ENCODE measurements at places on chromosomes 13 and 19.

GRCh38 chr13:47005756-47006414 lies 109.0 kb upstream of the HTR2A start:
- no peak for DNase-seq

- DNase-seq = no peak
Observed at GRCh38 chr19:55013596-55013995, 24.5 kb downstream of the GP6 start.

GRCh38 chr13:48790199-48790598 lies 136.5 kb downstream of the CYSLTR2 start:
- DNase-seq = no peak

GRCh38 chr19:31546205-31546960 lies 197.1 kb upstream of the TSHZ3 start:
- no peak for DNase-seq

DNA sequence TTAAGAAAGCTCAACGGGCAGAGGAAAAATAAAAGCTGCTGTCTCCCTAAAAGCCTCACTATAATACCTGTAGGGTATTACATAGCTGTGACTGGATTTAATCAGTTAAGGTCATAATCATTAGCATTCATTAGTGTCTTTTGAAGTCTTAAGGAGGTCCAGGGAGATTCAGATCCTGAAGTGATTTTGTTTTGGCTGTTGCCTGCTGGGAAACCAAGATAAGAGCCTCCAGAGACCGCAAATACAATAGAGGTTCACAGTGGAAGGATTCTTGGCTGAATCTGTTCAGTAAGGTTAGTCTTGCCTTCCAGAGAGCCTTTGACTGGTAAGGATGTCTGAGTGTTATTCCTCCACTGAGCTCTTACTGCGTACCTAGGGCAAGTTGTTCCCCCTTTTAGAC lies 54.0 kb upstream of the TNFRSF19 start:
- no peak for DNase-seq

GRCh38 chr13:92668157-92668556 lies 558.5 kb upstream of the GPC6 start:
- no peak for DNase-seq

DNA sequence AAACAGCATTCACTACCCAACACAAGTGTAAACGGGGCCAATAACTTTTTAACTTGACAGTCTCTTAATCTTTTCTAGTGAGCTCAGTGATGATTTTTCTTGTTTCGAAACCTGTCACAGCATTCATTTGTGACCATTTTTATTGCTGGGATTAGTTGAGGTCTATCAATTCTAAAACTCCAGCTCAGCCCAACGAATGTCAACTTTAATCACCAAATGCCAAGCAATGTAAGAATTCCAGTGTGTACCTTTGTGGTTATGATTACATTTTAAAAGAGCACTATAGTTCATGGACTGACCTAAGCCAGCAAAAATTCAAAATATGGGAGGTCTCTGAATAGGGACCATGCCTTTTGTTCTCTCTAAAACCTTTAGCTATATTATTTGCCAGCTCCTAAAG lies 694.3 kb upstream of the SGCG start:
- no peak for DNase-seq

GRCh38 chr19:7911508-7912143 lies 3.0 kb upstream of the TGFBR3L start:
- no peak for DNase-seq

DNA sequence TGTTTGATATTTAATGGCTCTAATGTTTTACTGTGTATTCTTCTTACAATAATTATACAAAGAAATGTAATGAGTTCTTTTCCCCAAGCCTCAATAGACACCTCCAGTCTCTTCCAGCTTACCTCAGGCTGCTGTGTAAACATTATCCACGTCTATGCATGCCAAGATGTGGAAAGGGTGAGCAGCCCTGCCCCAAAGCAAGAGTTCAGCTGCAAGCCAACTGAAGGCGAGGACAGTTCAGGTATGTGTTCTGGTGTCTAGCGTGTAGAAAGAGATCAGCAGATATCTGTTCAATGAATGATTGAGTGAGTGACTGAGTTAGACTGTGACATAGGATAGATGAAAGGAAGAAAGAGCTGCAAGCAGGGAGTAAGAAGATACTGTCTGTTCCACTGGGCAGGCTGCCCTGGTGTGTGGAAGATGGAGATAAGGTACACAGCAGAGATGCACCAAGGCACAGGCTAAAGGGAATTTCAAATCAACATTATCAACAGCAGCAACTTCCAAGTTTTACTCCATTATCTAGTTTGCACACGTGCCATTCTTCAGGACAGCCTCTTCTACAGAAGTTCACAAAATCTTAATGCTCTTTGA lies 66.0 kb downstream of the LATS2 start:
- DNase-seq = no peak

- DNase-seq = no peak
Observed at GRCh38 chr13:75010941-75011340, 471.0 kb downstream of the TBC1D4 start.

GRCh38 chr19:18388100-18388959 lies 2.4 kb downstream of the GDF15 start:
- DNase-seq = peak; percentile 86

DNA sequence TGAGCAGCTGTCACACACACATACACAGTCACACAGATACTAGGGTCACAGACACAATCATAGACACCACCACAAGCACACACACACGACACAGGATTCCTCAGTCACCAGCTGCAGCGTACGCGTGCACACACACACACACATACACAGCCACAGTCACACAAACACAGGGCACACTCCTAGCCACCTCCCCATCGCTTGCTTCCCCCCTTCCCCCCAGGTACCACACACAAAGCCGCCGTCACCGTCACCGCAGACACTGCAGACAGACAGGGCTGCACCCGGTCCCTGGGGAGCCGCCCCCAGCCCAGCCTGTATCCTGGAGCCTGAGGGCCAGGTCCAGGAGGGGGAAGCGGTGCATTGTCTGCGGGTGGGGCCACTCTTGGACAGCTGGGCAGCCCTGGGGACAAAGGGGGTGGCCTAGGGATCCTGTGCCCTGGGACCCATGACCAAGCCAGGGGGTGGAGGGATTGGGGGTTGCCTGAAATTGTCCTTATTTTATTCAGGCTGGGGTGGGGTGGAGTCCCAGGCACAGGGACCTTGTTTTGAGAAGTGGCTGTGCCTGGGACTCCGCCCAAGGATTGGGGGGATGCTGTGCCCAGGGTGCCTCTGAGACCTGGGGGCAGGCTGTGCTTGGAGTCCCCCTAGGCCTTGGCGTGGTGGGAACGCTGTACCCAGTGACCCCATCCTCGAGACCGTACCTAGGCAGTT lies 957 bp downstream of the NUMBL start:
- no peak for DNase-seq

DNA sequence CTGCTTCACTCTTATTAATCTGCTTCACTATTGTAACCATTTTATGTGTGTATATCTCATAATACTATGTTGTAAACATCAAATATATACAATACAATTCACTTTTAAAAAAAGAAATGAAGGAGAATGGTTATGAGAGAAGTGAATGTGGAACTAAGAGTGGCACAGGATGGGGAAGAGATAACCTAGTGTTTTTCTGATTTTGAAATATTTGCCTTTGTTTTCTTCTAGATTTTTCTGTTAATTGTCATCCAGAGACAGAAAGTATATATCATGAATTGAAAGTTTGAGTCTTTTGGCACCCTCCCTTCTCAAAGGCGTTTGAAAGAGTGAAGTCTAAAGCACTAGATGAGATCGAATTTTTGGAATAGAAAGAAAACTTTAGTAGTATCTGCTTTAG lies 2.8 kb downstream of the DNAJC3 start:
- DNase-seq = no peak

- DNase-seq = no peak
Observed at GRCh38 chr13:21986602-21987001, 315.7 kb downstream of the FGF9 start.

DNA sequence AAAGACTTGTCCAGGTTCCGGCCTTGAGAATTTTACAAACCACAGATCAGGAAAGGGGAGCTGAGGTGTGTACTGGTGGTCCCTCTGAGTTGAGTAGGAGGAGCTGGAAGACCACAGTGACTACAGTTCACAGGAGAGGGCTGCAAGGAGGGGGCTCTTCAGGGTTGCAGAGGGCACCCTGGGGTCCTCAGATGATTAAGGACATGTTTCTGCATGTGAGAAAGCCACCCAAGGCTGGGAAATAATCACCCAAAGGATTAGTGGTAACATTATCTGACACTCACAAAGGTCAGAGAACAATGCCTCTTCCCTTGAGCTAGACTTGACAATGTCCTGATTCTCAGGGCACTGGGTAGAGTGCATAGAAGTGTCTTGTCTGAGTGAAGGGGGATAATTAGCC lies 540.4 kb downstream of the IRS2 start:
- DNase-seq = no peak

GRCh38 chr13:71865874-71866334 lies 1.1 kb downstream of the DACH1 start:
- no peak for DNase-seq

DNA sequence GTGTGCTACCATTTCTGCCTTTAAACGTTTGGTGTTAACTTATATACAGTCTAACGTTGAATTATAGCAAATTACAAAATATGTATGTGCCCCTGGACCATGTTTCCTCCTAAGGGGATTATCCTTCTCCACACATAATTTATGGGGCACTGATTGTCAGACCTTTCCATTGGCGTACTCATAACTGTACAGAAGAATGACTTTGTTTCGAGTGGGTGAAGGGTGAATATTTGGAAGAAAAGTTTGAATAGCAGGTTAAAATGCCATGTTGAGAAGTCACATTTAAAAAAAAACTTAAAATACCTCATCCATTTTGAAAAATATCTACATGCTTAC lies 58.8 kb downstream of the SLC10A2 start:
- DNase-seq = no peak

DNA sequence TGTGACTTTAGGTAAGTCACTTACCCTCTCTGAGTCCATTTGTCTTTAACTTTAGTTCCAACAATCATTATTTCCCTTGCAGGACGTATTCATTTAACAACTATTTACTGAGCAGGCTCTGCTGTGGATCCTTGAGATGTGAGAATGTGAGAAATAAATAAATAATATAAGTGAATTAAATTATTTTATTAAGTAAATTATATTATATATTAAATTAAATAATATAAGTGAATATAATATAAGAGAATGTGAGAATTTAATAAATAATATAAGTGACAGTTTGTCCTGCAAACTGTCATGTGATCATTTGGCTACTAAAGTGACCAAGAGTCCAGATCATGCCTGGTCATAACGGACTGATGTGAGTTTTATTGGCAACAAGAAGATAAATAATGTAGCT lies 598 bp downstream of the OR2Z1 start:
- DNase-seq = no peak

- peak; percentile 55 for DNase-seq
Observed at GRCh38 chr19:15101479-15102082, 5.6 kb upstream of the SYDE1 start.

GRCh38 chr13:44747179-44747578 lies 171.0 kb upstream of the TSC22D1 start:
- no peak for DNase-seq

- DNase-seq = no peak
Observed at GRCh38 chr19:43362179-43362578, 8.7 kb downstream of the CD177 start.

- no peak for DNase-seq
Observed at GRCh38 chr19:20858861-20859260, 64.2 kb upstream of the ZNF85 start.

GRCh38 chr19:28915202-28915601 lies 297.7 kb downstream of the UQCRFS1 start:
- DNase-seq = no peak

DNA sequence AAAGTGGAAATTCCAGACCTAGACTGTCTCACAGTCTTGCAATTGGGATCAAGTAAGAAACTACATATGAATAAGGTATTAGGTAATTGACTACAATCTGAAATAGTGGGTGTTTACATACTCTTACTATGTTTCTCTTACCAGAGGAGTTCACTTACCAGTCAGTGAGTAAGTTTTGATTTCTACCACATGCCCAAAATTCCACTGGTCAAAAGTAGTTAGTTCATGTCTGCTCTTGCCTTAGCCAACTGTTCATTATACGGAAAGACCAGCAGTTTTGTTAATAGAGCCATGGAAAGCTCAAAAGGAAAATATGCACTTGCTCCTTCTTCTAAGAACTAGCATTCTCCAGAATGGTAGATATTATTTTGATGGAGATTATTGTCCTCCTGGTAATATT lies 490.8 kb downstream of the RFC3 start:
- DNase-seq = no peak

GRCh38 chr19:8252922-8253589 lies 43.9 kb downstream of the CERS4 start:
- DNase-seq = peak; percentile 84

GRCh38 chr13:105346141-105346775 lies 1189.2 kb downstream of the EFNB2 start:
- no peak for DNase-seq

- DNase-seq = no peak
Observed at GRCh38 chr13:51370116-51370515, 30.6 kb downstream of the SERPINE3 start.

DNA sequence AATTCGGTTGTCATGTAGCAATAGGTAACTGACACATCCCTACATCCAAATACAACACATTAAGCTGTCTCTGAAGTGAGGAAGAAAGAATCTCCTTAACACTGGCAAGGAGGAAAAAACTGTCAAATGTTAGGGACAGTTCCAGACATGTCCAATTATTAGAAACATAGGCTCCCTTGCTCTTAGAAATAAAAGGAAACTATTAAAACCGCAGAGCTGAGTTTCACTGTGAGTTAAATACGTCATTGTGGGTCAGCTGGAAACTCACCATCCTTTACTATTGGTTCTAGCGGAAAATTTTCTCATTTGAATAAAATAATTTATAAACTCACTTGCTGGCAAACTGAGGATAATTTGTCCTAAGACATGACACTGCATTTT lies 40.7 kb downstream of the STARD13 start:
- DNase-seq = no peak

- peak; percentile 20 for DNase-seq
Observed at GRCh38 chr19:11088506-11089253, 583 bp upstream of the LDLR start.

DNA sequence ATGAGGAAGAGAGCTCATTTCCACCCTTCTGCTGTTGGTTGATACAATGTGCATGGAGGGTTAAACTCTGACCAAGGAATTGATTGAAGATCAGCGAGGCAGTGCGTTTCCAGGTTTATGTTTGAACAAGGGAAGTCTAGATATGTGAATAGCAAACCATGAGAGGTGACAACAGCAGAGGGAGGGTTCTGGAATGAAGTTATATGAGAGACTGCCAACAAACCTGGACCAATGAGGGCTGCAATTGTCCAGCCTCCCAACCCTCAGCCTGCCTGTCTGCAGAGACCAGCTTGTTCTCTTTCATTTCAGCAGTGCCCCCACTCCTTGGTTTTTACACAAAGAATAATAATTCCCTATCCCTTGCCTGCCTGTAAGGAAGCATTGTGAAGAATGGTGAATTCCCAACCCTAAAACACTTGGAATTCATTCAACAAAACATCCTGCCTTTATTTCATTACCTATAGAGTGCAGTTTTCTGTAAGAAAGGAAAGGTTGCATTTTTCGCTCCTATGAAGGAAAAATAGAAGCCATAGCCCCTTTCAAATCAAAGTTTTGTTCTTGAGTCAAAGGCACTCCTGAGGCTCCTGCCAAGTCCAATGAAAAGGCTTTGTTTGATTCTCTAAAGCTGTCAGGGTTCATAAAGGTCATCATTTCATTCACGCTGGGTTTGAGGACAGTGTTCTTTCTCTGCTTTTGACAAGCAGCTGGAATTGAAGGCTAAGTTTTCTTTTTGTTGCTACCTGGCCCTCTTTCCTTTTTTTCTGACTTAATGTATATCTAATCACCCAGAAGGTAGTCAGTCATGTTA lies 53.6 kb upstream of the ABCC4 start:
- DNase-seq = no peak

- DNase-seq = no peak
Observed at GRCh38 chr13:24247016-24247415, 62.4 kb upstream of the C1QTNF9 start.

- DNase-seq = no peak
Observed at GRCh38 chr13:97192166-97192565, 30.0 kb upstream of the MBNL2 start.
